ENCODE measurements at places on chromosomes 16 and 17.

DNA sequence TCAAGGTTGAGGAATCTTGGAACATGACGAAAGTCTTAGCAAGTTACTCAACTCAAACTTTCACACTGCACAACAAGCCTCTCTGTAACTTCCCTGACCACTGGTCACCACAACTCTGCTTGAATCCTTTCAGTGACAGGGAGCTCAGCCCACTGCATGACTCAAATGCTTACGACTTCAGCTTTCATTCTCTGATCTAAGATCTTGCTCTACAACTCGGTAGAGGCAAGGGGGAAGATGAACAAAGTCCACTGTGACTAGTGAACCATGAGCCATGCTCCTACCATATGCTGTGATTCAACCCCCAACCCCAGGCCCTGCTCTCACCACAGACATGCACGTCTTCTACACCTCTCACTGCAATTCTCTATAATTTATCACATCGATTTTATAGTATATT lies 160.9 kb downstream of the SLC39A11 start:
- no peak for DNase-seq

DNA sequence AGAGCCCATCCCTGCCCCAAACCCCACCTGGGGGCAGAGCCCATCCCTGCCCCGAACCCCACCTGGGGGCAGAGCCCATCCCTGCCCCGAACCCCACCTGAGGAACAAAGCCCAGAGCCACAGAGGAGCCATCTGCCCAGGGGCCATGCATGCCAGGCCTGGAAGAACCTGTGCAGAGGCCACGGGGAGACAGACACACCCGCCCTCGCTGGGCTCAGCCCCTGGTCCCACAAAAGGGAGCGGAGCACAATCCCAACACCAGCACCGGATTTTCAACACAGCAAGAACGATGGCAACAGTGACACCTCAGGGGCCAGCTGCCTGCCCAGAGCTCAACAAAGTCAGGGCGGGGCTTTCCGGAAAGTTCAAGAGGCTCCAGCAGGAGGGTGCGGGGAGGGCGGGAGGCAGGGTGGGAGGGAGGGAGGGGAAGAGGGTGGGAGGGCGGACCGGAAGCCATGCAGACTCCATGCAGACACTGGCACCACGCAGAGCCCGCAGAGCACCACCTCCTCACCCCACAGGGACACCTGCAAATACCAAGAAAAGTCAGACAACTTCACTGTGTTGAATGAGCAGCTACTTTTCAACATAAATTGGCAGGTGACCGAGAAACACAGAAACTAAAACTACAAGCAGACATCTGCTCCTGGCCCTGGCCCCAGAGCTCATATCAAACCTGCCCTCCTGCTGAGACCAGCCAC lies 27.9 kb upstream of the C16orf95 start:
- no peak for DNase-seq

DNA sequence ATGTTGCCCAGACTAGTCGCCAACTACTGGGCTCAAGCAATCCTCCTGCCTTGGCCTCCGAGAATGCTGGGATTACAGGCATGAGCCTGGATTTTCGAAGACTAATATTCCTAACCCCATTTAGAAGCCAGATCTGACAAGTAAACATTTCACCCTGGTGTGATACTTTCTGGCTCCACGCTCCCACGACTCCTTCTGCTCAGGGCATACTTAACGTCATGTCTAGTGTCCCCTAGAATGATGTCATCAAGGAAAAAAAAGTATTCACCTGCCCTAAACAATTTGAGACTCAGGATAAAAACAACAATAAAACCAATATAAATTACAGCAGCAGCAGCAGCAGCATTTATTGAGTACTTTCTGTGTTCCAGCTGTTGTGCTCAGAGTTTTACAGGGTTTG lies 13.2 kb downstream of the ITGB3 start:
- DNase-seq: no peak

GRCh38 chr17:57655553-57655952 lies 89.5 kb downstream of the CCDC182 start:
- no peak for DNase-seq

DNA sequence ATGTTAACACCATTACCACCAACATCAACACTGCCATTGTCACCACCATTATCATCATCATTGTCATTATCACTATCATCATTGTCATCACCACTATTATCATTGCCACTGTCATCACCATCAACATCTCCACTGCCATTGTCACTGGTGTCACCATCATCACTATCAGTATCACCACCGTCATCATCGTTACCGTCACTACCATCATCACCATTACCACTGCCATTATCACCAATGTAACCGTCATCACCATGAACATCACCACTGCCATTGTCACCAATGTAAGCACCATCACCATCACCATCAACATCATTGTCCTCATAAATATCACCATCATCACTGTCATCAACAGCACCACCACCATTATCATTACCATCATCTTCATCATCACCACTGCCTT lies 633.2 kb upstream of the EEF2KMT start:
- no peak for DNase-seq

DNA sequence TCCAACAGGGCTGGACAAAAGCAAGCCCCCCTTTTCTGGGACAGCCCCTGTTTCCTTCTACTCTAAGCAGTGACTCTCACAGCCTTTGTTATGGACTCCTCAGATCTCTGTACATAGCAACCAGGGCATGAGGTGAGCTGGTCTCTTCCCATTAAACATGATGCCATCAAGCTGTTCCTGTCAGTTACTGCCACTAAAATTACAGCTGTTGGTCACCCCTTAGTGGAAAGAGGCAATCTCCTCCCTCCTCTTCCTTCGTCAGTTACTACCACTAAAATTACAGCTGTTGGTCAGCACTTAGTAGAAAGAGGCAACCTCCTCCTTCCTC lies 95.2 kb upstream of the SMIM36 start:
- no peak for DNase-seq

- DNase-seq: no peak
Measured at GRCh38 chr16:69107316-69107962, 2.0 kb downstream of the HAS3 start.

GRCh38 chr17:48004983-48005382 lies 32.6 kb downstream of the COPZ2 start:
- DNase-seq: no peak
